ENCODE measurements at places on chromosomes 3 and 15.

DNA sequence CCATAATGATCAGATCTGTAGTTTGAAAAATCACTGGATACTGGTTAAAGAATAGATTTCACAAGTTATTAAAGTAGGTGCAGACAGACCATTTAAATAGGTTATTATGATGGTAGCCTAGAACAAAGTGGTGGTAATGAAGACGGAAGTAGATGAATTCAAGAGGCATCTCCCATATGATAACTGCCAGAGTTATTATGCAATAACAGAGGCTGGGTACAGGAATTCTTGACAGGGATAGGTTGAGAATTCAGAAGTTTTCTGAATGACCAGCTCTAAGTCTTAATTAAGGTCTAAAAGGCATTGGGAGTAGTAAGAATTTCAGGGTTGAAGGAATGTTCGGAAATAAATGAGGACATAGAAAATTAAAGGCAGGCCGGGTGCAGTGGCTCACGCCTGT is 108.9 kb downstream of the PEAK1 start:
- DNase-seq, result no peak

DNA sequence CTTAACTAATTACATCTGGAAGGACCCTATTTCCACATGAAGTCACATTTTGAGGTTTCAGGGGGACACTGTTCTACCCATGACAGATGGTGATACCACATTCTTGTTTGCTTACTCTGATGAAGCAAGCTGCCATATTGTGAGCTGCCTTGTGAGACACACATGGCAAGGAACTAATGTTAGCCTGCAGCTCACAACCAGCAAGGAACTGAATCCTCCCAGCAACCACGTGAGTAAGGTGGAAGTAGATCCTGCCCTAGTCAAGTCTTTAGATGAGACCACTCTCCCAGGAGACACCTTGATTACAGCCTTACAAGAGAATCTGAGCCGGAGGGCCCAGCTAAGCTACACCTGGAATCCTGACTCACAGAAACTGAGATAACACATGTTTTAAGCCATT is 160.1 kb downstream of the PDE8A start:
- no peak for DNase-seq

DNA sequence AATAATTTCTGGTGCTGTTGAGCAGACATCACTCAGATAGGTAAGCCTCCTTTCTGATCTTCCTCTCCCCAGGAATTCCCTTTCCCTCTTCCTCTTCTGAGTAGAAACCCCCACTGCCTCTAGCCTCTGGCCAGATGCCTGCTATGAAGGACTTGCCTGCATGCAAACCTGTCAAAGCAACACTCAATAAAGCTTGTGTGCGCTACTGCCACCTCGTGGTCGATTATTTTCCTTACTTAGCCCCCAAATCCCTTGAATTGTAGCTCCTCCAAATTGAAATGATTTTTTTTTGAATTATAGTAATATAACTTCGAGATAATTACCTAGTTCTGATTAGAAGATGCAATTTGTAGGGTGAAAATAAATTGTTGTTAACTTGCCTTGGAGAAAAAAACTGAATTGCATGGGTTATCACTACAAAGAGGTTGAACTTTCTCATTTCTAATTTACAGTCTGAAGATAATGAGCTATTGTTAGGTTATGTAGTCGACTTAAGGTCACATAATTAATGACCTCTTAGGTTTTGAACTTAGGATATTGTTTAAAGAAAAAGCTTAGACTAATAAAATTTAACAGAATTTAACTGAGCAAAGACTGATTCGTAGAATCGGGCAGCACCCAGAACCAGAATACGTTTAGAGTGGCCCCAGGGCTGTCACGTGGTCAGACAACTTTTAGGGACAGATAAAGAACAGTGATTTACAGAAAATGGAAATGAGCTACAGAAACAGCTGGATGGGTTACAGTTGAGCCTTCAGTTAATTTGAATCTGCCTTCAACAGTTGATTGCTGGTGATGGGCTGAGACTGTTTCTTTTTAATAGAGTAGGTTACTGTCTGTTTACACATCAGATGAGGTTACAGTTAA is 269.3 kb downstream of the ARPP21 start:
- peak; percentile 85 for DNase-seq

DNA sequence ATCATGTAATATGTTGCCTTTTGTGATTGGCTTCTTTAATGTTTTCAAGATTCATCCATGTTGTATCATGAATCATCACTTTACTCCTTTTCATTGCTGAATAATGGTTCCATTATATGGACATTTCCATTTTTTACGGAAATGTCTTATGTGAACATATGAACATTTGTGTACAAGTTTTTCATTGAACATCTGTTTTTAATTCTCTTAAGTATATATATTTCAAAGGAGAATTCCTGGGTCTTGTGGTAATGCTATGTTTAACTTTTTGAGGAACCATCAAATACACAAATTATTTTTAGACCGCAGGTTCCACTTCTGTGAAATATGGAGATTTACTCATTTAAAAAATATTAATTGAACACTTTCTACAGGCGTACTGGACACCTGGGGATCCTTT is 85.7 kb downstream of the ARIH1 start:
- no peak for DNase-seq

GRCh38 chr3:156140001-156140595 is 19.7 kb downstream of the KCNAB1 start:
- no peak for DNase-seq

GRCh38 chr3:73637042-73637441 is 12.3 kb upstream of the PDZRN3 start:
- no peak for DNase-seq

All from SK-N-DZ (cell line).